Right renal cortex interstitium (tissue), 3 donors: ENCODE measurements at places on chromosomes 6 and 20. TPM values are rescaled to one million over a fixed set of nuclear protein-coding genes. Genes with fewer than 3 reads are reported as not detected.

The LKAAEAR1 gene
- 0.34 TPM for polyA plus RNA-seq

The SOX12 gene
- 29.0 TPM for polyA plus RNA-seq

The TREML4 gene
- not detected for polyA plus RNA-seq

DNA sequence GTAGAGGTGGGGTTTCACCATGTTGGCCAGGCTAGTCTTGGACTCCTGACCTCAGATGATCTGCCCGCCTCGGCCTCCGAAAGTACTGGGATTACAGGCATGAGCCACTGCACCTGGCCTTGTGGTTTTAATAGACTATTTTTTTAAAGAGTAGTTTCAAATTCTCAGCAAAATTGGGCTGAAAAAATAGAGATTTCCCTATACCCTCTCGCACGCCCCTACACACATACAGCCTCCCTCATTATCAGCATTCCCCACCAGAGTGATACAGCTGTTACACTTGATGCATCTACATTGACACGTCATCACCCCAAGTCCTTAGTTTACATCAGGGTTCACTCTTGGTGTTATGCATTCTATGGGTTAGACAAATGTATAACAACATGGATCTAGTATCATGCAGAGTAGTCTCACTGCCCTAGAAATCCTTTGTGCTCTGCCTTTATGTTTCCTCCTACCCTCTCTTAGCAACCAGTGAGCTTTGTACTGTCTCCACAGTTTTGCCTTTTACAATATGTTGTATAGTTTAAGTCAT is 103.6 kb downstream of the CDYL start:
- DNase-seq = no peak

GRCh38 chr6:89970609-89971337 is 76.5 kb downstream of the GJA10 start:
- no peak for DNase-seq

DNA sequence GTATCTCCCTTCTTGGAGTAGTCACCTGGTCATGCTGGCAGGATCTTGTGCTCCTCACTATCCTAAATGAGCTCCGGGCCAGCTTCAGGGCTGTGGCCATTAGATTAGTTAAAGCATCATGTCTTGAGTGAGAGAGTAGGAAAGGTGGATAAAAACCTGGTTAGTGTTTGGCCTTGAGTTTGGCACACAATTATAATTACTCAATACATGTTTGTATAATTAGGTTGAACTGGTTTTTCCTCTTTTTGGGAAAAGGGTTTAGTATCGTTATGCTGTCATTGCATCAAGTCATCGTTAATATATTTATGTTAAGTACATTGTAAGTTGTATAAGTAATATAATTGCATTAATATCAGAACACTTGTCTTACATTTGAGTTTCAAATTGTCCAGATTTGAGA is 126.3 kb downstream of the CDKAL1 start:
- no peak for DNase-seq

- DNase-seq = no peak
Observed at GRCh38 chr6:130240232-130240631, 17.5 kb upstream of the SAMD3 start.
